Fibroblast of skin of scalp (primary cell): ENCODE measurements at places on chromosomes 3 and 15.
A peak's percentile ranks its signal among the peaks of the same experiment; 100 is the strongest.

- peak; percentile 46 for DNase-seq
These were observed 1.2 kb upstream of the SNAPC5 start for GRCh38 chr15:66498501-66499386.

DNA sequence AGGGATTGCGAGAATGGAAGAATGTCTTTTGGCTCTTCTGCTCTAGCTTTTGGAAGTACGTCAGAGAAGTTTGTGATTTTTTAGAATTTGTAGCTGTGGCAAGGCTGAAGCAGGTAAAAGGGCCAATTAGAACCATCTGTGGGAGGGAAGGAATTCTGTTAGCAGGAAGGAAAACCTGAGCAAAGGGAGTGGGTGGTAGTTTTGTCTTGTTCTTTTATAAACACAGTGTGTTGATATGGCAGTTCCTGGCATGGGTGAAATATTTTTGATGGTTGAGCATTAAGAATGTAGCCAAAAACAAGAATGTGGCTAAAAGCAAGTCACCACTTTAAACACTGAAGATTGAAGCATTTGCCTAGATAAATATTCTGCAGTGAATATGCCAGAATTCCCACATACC lies 23.8 kb downstream of the DAG1 start:
- no peak for DNase-seq

GRCh38 chr3:47877290-47877689 lies 74.4 kb downstream of the DHX30 start:
- DNase-seq, result peak; percentile 21

GRCh38 chr3:180961087-180961486 lies 28.4 kb downstream of the DNAJC19 start:
- DNase-seq, result no peak

DNA sequence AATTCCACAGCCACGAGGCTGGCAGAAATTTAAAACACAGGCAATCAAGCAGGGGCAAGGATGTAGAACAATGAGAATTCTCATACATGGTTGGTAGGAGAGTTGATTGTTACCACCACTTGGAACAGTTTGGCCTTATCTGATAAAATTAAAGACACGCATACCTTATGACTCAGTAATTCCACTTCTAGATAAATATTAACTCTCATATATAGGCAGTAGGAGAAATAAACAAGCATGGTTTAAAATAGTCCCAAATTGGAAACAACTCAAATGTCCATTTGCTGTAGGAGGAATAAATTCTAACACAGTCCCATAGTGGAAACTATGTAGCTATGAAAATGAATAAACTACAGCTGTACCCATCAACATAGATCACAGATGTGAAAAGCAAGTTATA lies 42.3 kb upstream of the USP3 start:
- peak; percentile 33 for DNase-seq

GRCh38 chr3:102441832-102442231 lies 7.0 kb downstream of the ZPLD1 start:
- peak; percentile 6 for DNase-seq

- no peak for DNase-seq
These were observed 16.9 kb upstream of the FAM98B start for GRCh38 chr15:38436993-38437392.

- DNase-seq, result no peak
These were observed 5.7 kb downstream of the FILIP1L start for GRCh38 chr3:100108464-100109079.

DNA sequence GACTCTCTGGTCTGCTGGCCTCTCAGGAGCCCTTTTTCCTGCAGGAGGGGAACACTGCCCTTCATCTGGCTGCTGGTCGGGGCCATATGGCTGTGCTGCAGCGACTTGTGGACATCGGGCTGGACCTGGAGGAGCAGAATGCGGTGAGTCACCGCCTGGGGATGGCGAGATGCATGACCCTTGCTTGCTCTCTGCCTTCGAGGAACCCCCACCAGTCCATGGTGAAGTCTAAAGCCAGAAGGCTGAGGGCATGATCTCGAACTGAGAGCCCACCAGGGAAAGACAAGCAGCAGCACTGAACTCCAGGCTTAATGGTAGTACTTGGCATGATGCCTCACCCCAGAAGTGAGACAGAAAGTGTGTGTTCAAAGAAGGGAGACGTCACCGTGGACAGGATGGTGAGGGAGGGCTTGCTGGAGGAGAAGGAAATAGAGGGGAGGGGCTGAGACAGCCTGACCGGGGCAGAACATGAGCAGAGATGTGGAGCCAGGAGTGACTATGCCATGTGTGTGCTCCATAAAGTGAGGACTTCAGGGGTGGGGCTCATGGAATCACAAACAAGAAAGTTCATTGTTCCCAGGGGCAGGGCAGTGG lies 19.2 kb downstream of the ANKDD1A start:
- no peak for DNase-seq

GRCh38 chr3:69999140-70000027 lies at the start of gene SAMMSON:
Gene SAMMSON, plus strand, starts transcription at chr3:69999733.
- peak; percentile 9 for DNase-seq

DNA sequence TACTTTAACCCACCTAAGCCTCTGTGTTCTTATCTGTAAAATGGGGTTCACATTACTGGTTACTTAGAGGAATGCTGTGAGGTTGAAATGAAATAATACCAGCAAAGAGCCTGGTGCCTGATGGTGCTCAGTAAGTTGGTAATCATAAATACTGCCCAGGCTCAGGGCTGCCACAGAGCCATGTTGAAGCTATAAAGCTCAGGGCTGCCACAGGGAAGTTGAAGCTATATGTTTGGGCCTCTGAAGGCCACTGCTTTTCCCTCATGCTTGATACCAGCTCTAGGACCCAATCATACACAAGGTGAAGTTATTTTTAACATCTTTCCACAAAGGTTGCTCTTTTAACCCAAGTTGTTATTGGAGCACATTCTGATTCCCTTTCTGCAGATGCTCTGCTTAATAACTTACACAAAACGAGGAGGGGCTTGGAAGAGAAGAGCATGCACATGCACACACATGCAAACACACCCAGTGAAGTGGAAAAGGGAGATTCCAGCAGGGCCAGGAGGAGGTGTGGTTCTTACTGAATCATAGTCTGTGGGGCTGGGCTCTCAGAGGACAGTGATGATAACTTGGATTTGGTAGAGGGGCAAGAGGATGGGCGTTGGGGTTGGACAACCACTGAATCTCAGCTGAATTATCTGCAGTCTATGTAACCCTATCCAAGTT lies 17.4 kb downstream of the PARP14 start:
- DNase-seq, result no peak

DNA sequence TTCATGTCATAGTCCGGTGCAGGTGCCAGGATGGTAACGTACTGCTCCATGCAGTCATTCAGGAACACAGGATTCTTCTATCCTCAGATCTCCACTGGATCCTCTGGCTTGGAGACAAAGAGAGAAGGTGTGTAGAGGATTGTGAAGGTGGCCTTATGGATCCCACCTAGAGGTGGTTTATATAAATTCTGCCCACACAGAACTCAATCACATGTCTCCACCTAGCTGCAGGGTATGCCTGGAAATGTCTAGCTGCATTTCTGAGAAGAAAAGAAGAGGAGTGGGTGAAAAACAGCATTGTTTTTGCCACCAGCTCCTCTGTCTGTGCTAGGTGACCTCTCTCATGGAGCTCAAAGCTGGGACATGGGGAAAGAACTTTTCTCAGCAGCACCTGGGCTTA lies 478.7 kb downstream of the PDCD6IP start:
- no peak for DNase-seq

DNA sequence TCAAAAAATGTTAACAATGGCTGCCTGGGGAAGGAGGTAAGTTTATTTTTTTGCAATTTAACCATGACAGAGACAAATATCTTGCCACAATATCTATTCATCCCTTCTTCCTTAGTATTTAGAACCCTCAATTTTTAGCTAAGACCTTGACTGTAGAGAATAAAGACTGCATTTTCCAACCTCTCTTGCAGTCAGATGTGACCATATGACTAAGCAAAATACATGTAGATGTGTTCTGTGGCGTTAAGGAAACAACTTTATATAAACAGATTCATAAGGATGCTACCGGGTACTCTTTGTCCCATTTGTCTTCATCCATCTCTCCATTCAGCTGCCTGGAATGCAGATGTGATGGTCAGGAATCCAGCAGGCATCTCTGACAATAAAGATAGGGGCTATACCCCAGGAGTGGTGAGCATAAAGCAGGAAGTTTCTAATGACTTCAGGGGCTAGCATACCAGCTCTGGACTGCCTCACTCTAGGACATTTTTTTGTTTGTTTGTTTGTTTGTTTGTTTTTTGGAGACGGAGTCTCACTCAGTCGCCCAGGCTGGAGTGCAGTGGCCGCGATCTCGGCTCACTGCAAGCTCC lies 41.1 kb downstream of the LHFPL4 start:
- no peak for DNase-seq

DNA sequence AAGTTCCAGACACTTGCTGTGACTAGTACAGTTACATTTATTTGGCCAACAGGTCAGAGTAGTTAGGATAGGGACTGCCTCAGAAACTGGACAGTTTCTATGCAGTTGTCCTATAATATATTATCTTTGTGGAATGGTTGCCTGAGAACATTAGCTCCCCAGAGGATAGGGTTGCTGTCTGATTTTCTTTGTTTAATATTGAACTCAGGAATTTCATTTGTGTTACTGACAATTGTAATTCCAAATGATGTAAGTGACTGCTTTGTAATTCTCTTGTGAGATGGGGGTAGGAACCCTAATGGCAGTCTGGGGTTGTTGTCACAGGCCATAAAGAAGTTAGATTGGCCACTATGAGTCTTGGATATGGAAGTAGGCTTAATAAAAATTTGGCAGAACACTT lies 2.2 kb downstream of the NXPE3 start:
- DNase-seq, result peak; percentile 37

- no peak for DNase-seq
These were observed 220.5 kb upstream of the ADAMTS9 start for GRCh38 chr3:64908251-64908685.

DNA sequence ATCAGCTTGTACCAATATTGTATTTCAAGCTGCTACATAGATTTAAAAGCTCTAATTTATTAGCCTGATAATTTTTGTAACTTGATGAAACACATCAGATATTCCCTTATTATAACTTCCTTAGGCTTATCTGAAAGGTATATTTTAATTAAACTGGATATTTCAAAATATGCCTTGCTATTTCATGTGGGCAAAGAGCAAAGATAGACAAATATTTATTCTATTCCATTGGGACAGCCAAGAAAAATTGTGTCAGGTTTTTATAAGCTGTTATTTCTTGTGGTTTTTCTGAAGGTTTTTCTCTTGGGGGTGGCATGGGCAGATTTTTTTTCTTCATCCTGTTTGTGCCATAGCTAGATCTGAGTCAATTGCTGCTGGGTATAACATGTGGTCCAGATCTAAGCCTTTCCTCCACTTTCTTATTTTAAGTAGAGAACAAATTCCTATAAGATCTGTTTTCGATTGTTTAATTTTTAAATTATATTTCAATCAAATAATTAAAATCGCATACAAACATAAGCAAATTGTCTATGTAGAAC lies 249.5 kb downstream of the NAALADL2 start:
- DNase-seq, result no peak

GRCh38 chr3:182122779-182123178 lies 411.1 kb downstream of the SOX2 start:
- DNase-seq, result peak; percentile 22

- no peak for DNase-seq
These were observed 207.4 kb downstream of the FMN1 start for GRCh38 chr15:32987067-32987466.

GRCh38 chr3:184368586-184369183 lies 7.2 kb downstream of the POLR2H start:
- peak; percentile 53 for DNase-seq

- peak; percentile 61 for DNase-seq
These were observed 20.2 kb downstream of the LRIG1 start for GRCh38 chr3:66480666-66481065.

- no peak for DNase-seq
These were observed 26.0 kb downstream of the RPN1 start for GRCh38 chr3:128624526-128625138.

DNA sequence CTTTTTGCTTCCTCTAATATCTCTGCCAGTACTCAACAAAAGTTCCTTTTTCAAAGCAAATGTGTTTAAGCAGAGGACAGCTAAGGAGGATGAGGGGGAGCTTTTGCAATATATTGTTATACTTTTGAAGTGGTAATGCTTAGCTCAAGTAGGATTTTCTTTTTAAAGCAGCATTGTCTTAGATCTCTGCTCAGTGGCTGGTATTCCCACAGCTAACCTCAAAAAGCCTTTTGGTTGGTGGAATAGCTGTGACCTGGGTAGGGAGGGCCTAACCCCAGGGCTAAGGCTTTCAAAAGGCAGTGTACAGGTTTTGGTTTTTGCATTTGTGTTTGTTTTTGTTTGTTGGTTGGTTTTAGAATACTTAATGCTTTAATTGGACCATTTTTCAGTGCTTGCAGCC lies 76.1 kb downstream of the UBP1 start:
- no peak for DNase-seq

DNA sequence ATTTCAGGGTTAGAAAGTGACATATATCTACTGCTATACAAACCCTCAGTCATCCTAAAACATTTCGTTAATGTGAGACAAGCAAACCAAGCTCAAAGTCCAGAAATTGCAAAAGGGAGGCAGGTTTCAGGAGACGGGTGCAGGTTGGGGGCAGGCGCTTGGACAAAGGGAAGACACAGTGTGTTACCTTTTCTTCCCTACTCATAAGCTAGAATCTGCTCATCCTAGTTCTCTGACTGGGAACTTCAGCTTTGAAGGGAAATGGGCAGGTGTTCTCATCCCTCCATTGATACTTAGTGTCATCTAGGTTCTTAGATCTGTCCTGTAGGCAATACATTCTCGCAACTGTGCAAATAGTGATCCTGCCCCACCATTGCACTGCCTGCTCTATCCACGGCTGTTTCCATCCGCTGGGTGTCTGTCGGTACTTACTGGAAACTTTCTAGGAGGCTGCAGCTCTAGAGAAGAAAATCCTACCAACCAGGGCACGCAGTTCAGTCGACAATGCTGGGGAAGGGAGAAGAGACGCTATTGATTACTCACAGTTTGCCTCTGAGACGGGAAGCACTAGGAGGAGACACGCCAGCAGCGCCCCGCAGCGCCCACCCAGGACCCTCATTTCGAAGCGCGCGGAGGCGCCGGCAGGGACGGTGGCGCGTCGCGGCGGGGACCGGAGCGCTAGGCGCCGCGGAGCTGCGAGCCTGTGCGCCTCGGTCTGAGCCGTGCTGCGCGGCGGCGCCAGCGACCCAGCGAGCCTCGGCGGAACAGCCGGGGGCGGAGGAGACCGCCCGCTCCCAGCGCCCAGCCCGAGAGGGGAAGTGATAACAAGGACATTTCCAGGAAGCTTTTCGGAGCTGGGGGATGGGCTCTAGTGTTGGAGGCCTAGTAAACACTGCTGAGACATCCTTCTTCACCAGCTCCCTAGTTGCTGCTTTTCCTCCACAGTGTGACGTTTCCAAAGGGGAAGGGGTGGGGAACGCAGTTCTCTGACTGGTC lies at the start of gene PROS1:
TSS of gene PROS1 (minus strand) at position 766 of the 996 bp plus-strand sequence. CDS start at position 619, 147 bp downstream.
- peak; percentile 72 for DNase-seq
